CD4-positive, alpha-beta T cell treated with Interleukin-15 for 1 hour (primary cell): ENCODE measurements at places on chromosomes 12 and 14.

GRCh38 chr12:57523706-57524614 is 1.3 kb downstream of the MBD6 start:
- peak; percentile 35 for DNase-seq

GRCh38 chr12:45705404-45705803 is 24.1 kb upstream of the ARID2 start:
- DNase-seq, result no peak

DNA sequence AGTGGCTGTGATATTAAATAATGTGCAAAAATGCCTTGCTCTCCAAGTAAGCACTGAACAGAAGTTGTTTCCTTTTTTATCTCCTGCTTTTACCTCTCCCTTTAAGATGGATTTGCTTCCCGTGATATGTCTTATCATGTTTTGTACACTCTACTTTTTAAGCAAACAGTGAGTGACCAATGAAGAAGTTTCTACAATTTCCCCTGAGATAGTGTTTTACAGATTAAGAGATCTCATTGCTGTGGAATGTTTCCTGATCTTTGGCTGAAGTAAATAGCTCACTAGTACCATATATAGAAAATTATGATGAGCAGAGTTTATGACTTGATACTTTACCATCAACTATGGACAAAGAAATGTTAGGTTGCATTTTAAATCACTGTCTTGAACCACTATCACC is 184.8 kb upstream of the PDE3A start:
- DNase-seq, result no peak

DNA sequence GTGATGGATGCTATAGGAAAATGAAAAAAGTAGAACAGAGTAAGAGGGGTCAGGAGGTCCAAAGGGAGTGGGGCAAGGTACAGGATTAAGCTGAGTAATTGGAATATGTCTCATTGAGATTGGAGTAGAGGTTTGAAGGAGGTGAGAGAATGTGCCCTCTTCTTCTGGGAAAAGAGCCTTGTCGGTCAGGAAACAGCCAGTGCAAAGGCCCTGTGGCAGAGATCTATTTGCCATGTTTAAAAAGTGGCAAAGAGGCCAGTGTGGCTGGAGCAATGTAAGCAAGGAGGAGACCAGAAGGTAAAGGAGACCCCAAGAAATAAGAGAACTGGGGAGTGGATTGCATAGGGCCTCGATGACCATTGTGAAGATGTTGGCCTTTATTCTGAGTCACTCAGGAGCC is 706.5 kb downstream of the MED13L start:
- DNase-seq, result no peak

- no peak for DNase-seq
Measured at GRCh38 chr12:6866920-6867412, 365 bp upstream of the TPI1 start.

DNA sequence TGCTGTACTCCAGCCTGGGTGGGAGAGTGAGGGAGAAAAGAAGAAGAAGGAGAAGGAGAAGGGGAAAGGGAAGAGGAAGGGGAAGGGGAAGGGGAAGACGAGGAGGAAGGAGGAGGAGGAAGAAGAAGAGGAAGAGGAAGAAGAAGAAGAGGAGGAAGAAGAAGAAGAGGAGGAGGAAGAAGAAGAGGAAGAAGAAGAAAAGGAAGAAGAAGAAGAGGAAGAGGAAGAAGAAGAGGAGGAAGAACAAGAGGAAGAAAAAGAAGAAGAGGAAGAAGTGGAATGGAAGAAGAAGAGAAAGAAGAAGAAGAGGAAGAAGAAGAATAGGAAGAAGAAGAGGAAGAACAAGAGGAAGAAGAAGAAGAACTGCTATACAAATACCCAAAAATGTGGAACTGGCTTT is 507.4 kb upstream of the TMPO start:
- DNase-seq, result no peak

GRCh38 chr14:84750284-84750683 is 779.7 kb upstream of the FLRT2 start:
- DNase-seq, result no peak

GRCh38 chr14:77714926-77715325 is 7.0 kb downstream of the SLIRP start:
- DNase-seq, result no peak

DNA sequence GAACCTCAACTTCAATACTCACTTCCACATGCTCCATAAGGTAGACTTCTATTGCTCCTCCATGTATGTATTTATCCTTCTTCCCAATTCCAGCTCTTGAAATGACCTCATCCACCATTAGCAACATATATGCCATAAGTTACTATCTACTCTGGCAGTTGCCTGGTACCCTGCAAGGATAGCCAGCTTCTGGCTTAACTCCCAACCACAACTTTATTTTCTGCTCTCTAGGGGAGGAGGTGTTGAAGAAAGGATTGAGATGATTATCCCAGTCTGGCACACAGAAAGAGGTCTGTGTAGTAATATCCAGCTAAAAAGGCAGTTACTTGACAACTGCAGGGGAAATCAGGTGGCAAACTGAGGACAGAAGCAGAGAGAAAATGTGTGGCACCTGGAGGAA is 71.5 kb upstream of the MDM1 start:
- no peak for DNase-seq

- no peak for DNase-seq
Measured at GRCh38 chr12:113825705-113826104, 140.4 kb downstream of the RBM19 start.

GRCh38 chr12:124105546-124105945 is 132.5 kb downstream of the ZNF664 start:
- DNase-seq, result no peak

- DNase-seq, result no peak
Measured at GRCh38 chr14:32370714-32371113, 41.6 kb downstream of the AKAP6 start.

- no peak for DNase-seq
Measured at GRCh38 chr14:92529903-92530302, 16.3 kb downstream of the RIN3 start.

GRCh38 chr12:122834921-122835749 is at the start of gene HIP1R:
Gene HIP1R, plus strand, starts transcription at chr12:122835457. Its CDS starts 94 bp downstream, at chr12:122835551.
- DNase-seq, result peak; percentile 34

DNA sequence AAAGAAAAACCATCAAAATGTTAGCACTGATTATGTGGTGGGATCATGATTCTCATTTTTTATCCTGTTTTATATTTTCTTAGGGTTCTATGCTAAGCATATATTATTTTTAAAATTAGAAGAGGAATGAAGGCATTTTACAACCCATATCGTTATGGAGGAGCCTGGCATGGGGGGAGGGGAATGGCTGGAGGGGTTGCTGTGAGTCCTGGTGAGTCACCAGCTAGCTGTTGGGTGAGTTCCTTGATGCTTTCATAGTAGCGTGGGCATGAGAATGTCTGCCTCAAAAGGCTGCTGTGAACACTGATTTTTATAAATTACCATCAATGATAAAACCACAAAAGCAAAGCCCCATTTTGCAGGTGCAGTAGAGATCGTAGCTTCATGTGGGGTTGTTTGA is 46.9 kb downstream of the C14orf132 start:
- DNase-seq, result no peak

DNA sequence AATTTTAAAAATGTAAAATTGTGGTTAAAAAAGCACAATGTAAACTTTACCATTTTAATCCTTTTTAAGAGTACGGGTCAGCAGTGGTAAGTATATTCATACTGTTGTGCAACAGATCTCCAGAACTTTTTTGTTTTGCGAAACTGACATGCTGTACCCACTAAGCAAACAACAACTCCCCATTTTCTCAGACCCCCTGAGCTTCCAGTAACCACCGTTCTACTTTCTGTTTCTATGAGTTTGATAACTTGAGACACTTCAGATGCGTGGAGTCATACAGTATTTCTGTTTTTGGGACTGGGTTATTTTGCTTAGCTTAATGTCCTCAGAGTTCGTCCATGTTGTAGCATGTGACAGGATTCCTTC is 38.0 kb downstream of the CHST11 start:
- no peak for DNase-seq

DNA sequence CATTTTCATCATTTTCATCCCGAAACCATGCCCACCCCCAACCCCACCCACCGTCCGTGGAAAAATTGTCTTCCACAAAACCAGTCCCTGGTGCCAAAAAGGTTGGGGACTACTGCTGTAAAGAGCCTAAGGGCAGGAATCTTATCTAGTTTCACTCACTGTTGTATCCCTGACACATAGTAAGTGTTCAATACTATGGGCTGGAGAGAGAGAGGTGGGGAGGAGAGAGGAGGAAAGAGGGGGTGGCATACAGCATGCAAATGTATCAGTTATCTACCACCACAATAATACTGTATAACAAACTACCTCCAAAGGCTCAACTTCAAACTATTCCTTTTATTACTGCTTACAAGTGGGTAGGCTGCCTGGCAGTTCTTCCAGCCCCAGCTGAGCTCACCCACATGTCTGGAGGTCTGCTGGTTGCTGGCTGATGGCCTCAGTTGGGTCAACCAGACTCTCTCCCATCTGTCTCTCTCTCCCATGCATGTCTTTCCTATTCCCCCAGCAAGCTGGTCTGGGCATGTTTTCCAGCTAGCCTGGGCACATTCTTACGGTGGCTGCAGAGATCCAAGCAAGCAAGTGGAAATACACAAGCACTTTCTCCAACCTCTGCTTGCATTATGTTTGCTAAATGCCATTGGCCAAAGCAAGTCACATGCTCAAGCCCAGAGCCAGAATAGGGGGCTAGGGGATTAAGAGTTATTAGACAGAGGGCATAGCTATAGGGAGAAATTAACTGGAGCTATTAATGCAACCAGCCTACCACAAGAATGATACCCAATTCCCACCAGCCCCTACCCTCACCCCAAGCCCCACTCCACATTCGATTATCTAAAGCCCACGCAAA is 31.6 kb upstream of the FICD start:
- DNase-seq, result no peak

- peak; percentile 51 for DNase-seq
Measured at GRCh38 chr14:21894003-21894897, 220.6 kb upstream of the OR4E1 start.

DNA sequence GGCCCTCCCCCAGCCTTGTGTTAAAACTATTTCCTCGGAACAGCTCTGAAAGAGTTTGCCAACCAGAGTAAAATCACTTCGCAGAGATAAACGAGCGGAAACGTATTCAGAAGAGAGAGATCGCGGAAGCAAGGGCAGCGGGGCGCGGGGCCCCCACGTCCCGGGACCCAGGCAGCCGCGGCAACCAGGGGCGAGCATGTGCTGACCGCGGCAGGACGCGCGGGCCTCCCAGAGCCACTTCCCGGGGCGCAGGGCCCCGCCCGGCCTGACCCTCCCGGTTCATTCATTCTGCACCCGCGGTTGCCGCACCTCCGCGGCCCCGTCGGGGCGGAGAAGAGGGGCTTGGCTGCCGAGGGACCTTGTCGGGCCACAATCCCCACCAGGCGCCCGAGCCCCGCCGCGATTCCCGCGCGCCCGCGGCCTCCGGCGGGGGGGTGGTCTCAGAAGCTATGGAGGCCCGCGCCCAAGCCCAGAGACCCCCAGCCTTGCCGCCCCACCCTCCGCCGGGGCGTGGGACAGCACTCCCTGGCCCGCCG is 598 bp downstream of the UBE2N start:
- peak; percentile 23 for DNase-seq

- DNase-seq, result no peak
Measured at GRCh38 chr14:66152302-66152701, 333.9 kb upstream of the CCDC196 start.

DNA sequence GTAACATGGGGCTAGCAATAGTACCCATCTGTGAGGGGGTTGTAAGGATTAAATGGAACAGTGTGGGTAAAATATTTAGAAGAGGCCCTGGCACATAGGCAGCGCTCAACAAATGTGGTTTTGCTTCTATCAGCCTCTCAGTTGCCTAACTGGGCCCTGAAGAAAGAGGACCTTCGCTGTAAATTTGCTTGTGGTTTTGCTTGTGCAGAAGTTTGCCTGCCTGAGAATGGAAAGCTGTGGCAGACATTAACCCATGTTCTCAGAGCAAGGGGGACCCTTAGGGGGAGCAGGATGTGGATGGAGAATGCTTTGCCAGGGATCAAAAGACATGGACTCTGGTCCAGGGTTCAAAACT is 160.1 kb downstream of the BRMS1L start:
- no peak for DNase-seq
